Heart right ventricle (tissue), 16 donors: ENCODE measurements at places on chromosomes 1 and 21. TPM values are rescaled to one million over a fixed set of nuclear protein-coding genes. Genes with fewer than 3 reads are reported as not detected.

- no peak overlapping the region for H3K4me3 ChIP-seq
Observed at GRCh38 chr1:198162091-198162767, 5.4 kb downstream of the NEK7 start.

Gene GPR25
- total RNA-seq: not detected

Gene KCNJ6
- total RNA-seq: not detected

DNA sequence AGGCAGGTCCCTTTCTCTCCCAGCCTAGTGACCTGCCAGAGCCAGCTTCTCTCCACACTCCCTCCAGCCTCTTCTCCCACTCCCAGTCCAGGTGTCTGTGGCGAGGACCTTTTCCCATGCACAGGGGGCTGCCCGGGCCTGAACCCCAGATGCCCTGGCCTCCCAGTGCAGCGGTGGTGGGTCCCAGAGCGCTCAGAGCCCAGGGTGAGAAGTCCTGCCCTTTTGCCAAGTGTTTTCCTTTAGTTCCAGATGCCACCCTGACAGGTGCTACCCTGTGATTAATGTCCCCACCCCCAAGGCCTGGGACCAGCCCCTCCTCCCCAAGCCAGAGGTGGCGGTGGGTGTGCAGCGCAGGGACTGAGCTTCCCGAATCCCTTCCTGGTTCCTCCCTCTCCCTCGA is 90.4 kb downstream of the PAX7 start:
- no peaks in the 10 kb centered on the region for H3K4me1 ChIP-seq
- H3K36me3 ChIP-seq: no peaks in the 10 kb centered on the region
- H3K4me3 ChIP-seq: no peak overlapping the region
- no peak overlapping the region for H3K27ac ChIP-seq

GRCh38 chr1:226641671-226642231 is 93.2 kb downstream of the STUM start:
- DNase-seq: no peak
- no peak overlapping the region for H3K4me3 ChIP-seq
- H3K27me3 ChIP-seq: no peaks in the 10 kb centered on the region

DNA sequence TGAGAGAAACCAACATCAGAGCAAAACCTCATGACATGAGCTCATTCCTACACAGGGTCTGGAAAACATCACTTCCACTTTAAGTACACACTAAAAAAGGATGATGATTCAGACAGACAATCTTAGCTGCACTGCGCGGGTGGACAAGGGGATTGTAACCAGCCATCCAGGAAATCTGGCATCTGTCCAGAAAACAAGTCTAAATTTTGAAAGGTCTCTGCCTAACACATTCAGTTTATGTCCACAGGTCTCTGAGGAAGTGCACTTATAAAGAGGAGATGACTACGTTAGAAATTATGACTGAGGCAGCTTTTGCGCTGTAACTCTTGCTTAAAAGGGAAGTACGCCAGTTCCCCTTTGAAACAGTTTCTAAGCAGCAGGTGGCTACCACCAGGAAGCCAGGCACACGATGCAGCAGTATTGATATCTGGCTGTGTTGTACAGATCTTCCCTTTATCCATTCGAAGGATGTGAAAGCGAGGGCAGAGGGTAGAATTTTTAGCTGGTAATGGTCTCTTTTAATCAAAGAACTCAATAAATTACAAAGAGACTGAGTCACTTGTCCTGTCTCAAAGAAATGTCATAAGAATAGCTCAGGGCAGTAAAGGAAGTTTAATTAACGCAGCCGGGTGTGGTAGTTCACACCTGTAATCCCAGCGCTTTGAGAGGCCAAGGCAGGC is 128.0 kb downstream of the SETD4 start:
- H3K36me3 ChIP-seq: no peaks in the 10 kb centered on the region
- no peak overlapping the region for H3K4me3 ChIP-seq
- peak overlapping the region; percentile 84 for H3K27ac ChIP-seq

Gene EDN2
- total RNA-seq: not detected

- peaks cover 4% of the 10 kb centered on the region for H3K4me1 ChIP-seq
- no peaks in the 10 kb centered on the region for H3K27me3 ChIP-seq
- no peak overlapping the region for H3K27ac ChIP-seq
- H3K4me3 ChIP-seq: no peak overlapping the region
- DNase-seq: no peak
Observed at GRCh38 chr1:162368451-162368850, 8.2 kb downstream of the SPATA46 start.

Gene KRTAP7-1
- not detected for total RNA-seq

Gene GBP7
- 0.42 TPM for total RNA-seq

Gene SPRR4
- total RNA-seq: not detected

DNA sequence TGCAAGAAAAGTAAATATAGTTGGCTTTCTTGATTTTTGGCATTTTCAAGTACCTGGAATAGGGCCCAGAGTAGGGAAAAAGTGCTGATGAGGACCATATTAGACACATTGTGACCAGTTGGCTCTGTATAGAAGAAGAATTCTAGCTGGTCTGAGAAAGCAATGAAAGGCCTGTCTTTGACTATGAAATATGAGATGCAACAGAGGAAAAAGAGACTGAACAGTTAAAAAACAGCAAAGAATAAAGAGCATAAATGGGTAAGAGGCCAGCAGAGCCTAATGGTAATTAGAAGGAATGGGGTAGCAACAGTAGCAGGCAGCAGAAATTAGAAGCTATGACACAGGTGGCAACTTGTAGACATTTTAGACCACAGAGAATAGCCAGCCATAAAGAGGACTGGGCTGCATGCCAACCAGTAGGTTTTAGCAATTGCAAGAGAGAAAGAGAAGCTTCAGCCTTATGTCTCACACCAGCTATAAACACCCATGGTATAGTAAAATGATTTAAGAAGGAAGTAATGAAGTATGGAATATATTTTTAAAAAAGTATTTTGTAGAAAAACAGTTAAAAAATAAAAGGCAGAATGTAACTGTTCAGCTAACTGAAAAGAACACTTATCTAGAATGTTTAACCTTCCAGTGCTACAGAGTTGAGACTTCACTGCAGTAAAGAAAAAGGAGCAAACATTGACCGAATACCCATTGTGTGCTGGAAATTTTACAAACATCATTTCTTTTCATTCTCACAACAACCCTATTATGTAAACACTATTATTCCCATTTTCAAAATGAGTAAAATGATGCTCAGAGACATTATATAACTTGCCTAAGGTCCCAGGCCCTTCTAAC is 114.1 kb downstream of the LHX4 start:
- H3K27ac ChIP-seq: no peak overlapping the region
- H3K36me3 ChIP-seq: no peaks in the 10 kb centered on the region
- DNase-seq: no peak
- H3K4me3 ChIP-seq: no peak overlapping the region

DNA sequence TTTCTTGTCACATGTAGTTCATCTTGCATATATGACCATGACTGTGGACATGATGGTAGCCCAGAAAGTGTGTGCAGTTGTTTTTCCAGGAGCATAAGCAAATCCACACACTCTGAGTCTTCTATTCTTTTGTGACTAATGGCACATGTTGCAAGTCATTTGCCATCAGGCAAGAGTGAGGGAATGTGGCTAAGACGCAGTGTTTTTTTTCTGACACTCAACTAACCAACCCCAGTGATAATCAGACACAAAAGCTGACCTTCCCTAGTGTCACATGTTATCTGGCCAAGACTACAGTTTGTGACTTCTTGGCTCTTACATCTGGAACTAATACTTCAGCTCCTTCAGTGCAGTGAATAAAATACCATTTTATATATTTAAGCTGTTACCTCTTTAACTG is 108.8 kb downstream of the ITSN1 start:
- no peaks in the 10 kb centered on the region for H3K27me3 ChIP-seq
- H3K27ac ChIP-seq: peak overlapping the region; percentile 31

- H3K27ac ChIP-seq: no peak overlapping the region
- no peak for DNase-seq
- no peak overlapping the region for H3K4me3 ChIP-seq
- H3K36me3 ChIP-seq: no peaks in the 10 kb centered on the region
- no peaks in the 10 kb centered on the region for H3K27me3 ChIP-seq
Observed at GRCh38 chr1:52571783-52572182, 18.9 kb upstream of the TUT4 start.

Gene PEX14
- total RNA-seq: 19.7 TPM

DNA sequence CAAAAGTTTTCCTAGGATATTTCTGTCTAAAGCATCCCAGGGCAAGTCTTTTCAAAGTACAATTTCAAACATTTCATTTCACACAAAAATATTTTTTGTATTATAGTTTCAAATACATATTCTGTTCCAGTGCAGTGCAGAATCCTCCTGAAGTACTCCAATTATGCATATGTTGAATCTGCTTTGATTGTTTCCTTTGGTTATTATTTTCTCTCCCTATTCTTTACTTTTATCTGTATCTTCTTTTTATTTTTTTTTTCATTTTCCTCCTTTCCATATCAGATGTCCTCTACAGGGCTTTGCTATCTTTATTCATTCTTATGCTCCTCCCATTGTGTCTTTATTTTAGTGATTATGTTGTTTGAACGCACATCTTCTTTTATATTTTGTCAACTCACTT is 274.8 kb downstream of the DPYD start:
- no peak overlapping the region for H3K27ac ChIP-seq
- DNase-seq: no peak
- no peaks in the 10 kb centered on the region for H3K4me1 ChIP-seq
- no peaks in the 10 kb centered on the region for H3K27me3 ChIP-seq
- no peak overlapping the region for H3K4me3 ChIP-seq
- H3K36me3 ChIP-seq: no peaks in the 10 kb centered on the region

GRCh38 chr1:162388615-162389014 is 7.1 kb downstream of the C1orf226 start:
- peaks cover 4% of the 10 kb centered on the region for H3K27me3 ChIP-seq
- H3K27ac ChIP-seq: no peak overlapping the region
- no peak overlapping the region for H3K4me3 ChIP-seq
- H3K36me3 ChIP-seq: no peaks in the 10 kb centered on the region
- no peaks in the 10 kb centered on the region for H3K4me1 ChIP-seq

Gene RPS6KA1
- 2.7 TPM for total RNA-seq
